BE2C (cell line): ENCODE measurements at places on chromosomes 7 and 10.

GRCh38 chr7:68929781-68930261 lies 668.5 kb upstream of the AUTS2 start:
- no peak for DNase-seq

DNA sequence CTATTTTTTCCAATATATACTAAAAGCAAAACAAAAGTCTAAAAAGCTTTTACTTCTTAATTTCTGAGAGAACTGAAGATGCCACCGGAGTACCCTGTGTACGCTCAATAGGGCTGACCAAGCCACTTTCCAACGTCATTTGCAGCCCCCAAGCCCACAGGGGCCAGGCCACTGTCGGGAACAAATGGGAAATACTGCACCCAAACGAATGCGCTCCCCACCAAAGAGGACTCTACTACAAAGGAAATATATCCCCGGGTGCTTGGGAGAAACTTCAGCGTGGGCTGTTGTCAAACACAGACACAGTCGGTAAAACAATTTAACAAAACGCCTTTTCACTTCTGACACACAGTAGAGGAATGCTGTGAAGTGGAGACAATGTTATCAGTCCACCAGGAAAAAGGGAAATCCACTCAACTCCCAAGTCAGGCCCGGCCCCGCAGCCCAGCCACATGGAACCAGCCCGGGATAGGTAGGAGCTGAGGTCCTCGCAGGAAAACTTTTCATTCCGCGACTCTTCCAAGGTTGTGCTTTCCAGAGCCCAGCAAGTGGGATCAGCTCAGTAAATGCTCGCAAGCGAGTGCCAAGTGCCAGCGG lies 1.4 kb downstream of the PARD3 start:
- no peak for DNase-seq

DNA sequence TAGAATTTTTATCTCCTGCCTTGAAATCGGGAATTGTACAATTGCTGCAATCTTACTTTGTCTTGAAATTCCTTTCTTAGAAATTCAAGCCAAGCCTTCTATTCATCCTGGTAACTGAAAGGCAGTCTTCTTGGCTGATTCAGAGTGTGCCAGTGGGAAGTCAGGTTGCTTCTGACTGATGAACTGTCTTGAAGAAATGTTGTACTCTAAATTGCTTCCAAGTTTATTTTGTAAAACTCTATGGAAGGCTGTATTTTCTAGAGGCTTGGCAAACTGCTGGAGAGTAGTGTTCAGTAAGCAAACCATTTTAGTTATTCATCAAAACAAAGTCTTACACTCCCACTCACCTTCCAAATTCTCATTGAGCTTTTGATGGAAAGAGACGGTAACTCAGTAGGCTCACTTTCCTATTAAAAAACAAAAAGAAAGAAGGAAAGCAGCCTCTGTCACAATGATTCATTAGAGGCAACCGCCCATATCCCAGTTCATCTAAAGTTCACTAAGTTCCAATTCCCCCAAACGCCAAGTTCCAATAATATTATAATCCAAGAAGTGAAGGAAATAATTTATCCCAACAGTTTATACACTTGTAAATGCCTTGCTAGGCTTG lies 187.9 kb upstream of the MALRD1 start:
- no peak for DNase-seq

DNA sequence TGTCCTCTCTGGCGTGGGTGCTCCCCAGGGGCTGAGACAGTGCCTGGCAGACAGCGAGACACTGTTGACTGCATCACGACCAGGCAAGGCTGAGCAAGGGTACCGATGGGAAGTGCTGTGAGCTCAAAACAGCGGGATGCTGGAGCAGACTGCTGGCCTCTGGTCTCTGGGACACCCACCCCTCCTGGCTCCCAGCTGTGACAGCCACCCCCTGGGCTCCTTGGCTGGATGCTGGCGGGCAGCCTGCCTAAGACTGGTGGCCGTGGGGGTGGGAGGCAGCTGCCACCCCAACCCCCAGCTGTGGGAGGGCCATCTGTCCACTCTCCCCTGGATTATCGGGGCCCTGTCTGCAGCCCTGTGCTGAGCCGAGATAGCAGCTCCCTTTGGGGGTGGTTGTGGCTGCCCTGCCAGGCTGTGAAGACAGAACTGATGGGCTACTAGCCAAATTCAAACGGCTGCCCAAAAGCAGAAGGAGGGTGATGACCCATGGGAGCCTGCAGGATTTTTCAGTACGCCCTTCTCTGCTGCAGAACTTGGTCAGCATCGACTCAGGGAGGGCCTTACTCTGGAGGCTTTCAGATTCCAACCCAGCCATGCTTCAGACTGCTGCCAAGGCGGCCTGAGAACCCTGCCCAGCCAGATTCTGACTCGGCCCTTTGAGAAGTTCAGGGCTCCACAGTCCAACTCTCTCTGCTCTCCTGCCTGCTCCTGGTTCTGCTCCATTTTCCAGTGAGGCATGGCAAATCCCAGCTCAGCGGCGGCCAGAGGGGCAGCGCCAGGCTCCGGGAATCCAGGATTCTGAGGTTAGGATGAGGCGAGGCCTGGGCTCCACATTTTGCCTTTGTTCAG lies 125.3 kb downstream of the NEURL1 start:
- DNase-seq = peak; percentile 83

GRCh38 chr7:126689037-126689436 lies 563.7 kb downstream of the GRM8 start:
- DNase-seq = no peak

GRCh38 chr7:150958597-150958996 lies 19.5 kb downstream of the KCNH2 start:
- no peak for DNase-seq

GRCh38 chr7:135877805-135878204 lies 99.4 kb downstream of the MTPN start:
- DNase-seq = no peak

- no peak for DNase-seq
Observed at GRCh38 chr10:86793696-86794095, 37.3 kb downstream of the BMPR1A start.

- no peak for DNase-seq
Observed at GRCh38 chr10:122475591-122476332, 14.4 kb downstream of the HTRA1 start.

DNA sequence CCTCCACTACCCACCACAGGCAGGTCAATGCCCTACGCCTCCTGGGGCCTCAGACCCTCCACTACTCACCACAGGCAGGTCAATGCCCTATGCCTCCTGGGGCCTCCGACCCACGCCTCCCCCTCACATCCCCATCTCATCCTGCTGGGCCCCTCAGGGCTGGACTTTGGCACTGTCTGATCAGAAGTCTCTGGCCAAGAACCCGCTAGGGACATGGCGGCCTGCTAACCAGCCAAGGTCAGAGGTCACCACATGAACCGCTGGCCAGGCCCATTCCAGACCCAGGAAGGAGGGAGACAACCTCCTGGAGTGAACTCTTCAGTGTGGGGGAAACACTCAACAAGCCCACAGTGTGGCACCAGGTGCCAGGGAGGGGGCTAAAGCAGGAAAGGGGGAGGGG lies 55.8 kb downstream of the STK32C start:
- DNase-seq = no peak

DNA sequence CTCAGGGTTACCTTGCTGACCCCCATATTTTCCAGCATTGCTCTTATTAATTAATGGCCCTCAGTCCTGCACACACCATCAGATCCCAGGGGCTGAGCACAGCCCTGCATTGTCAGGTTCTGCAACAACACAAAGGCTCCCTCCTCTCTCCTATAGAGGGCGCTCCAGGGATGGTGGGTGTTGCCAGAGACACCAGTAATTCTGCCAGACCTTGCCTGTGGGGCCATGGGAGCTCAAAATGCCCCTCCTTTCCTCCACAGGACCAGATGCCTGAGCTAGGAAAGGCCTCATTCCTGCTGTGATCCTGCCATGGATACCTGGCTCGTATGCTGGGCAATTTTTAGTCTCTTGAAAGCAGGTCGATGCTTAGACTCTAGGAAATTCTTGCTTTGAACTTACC lies 42.8 kb upstream of the PRSS58 start:
- DNase-seq = no peak

DNA sequence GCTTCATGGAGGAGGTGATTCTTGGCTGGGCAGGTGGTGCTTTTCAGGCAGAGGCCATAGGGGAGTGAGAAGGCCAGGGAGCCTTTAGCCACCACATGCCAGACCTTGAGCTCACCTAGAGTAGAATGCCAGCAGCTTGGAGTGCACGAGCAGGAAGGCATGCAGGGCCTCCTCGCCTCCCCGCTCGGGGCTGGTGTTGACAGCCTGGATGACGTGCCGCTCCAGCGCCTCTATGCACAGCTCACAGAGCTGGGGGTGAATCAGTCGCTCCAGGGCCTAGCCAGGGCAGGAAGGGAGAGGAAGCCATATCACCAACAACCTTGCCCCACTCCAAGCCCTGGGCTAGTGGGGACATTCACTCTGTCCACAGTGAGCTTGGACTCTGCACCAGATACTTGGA lies 15.7 kb downstream of the HPS1 start:
- no peak for DNase-seq

DNA sequence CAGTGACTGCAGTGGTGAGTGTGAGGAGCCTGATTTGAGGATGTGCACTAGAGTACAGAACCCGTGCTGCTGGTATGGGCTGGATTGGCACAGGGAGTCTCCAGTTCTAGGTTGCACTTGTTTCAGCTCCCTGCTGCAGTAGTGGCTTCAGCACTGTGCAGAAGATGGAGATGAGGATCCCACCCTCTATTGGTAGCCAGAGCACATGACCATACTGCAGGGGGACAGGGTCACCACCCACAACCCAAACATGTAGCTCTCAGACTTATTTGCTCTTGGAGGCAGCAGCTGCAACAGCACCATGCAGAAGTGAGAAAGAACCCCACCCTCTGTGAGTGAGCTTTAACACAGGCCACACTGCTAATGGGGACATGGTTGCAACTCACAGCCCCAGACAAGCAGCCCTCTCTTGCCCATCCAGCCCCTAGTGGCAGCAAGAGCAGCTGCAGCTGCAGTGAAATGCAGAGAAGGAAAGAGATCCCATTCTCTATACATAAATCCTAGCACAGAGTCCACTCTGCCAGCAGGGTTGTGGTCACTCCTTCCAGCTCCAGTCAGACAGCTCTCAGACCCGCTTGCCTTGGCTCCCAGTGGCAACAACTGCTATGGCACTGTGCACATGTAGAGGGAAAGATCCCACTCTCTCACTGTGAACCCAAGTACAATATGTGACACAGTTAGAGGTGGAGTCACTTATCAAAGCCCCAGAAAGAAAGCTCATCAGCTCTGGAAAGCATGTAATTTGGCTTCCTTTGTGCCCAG lies 51.4 kb upstream of the SCIN start:
- peak; percentile 44 for DNase-seq
